Testis (tissue), 5 donors: ENCODE measurements at places on chromosomes 11 and 22. TPM values are rescaled to one million over a fixed set of nuclear protein-coding genes. Genes with fewer than 3 reads are reported as not detected.

SERPING1 gene
- total RNA-seq: 53.6 TPM

DNA sequence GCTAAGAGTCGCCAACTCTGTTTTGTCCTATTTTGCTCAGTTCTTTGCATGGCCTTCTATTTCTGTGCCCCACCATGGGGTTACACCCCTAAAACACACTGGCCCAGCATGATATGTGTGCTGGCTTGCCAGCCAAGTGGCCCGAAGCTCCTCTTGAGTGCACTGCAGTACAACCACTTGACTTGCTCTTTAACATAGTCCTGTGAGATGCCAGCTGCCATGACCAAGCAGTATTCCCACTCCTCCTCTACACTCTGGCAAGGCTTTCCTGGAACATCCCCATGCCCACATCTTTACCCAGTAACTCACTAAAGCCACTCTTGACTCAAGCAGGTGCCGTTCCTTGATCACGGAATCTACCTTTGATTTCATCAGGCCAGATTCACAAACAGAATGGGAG, 102.9 kb upstream of the GAL start:
- no peak for DNase-seq

GRCh38 chr22:49587987-49588386, 239.7 kb downstream of the BRD1 start:
- no peak for DNase-seq

DNA sequence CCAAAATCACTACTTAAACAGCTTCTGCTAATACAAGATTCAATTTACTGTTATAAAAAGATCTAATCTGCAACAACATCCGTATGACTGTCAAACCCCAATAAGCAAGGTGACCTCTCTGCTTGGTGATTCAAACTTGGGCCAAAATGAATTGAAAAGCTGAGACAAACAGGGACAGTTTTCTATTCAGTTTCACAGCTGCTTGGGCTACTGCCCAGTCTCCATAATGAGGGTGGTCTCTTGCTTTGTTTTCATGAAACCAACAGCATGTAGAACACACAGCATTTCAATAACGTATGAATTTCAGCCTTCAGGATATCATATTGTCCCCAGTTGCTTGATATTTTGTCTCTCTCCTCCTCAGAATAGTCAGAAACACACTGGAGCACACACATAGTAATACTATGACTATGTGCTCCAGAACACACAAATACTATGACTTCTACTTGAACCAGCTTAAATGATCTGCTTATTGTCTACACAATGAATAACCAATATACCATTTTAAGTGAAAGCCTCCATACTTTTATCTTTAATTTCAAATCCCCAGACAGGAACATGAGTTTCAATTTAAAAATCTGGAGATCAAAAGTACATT, 285.0 kb downstream of the TTC28 start:
- no peak for DNase-seq

SORL1 gene
- 21.8 TPM for total RNA-seq

DNA sequence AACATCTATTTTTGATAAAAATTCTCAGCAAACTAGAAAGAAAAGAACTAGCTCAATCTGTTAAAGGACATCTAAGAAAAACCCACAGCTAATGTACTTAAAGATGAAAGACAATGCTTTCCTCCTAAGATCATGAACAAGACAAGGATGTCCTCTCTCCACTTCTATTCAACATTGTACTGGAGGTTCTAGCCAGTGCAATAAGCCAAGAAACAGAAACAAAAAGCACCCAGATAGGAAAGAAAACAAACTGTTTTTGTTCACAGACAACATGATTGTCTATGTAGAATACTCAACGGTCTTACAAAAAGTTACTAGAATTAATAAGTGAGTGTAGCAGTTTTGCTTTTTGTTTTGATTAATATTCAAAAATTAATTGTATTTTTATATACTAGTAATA, 7.8 kb downstream of the CD3D start:
- no peak for DNase-seq

GRCh38 chr11:103433386-103434072, 324.3 kb downstream of the DYNC2H1 start:
- no peak for DNase-seq

DNA sequence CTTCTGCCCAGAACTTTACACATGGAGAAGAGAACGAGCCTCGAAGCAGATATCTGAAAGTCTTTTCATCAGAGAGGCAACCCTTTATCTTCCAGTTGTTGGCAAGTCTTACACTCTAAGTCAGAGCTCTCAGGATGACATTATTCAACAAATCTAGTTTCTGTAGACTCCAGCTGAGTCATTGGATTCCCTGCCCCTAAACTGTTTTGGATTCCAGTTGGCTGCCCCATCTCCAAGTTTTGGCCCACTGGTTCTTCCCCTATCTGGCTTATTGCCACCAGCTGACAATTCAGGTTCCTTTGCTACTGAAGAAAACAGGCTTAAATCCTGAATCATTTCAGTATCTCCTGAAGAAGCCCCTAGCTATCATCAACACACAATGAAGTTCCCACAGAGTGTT, 14.2 kb downstream of the SAAL1 start:
- no peak for DNase-seq

DNA sequence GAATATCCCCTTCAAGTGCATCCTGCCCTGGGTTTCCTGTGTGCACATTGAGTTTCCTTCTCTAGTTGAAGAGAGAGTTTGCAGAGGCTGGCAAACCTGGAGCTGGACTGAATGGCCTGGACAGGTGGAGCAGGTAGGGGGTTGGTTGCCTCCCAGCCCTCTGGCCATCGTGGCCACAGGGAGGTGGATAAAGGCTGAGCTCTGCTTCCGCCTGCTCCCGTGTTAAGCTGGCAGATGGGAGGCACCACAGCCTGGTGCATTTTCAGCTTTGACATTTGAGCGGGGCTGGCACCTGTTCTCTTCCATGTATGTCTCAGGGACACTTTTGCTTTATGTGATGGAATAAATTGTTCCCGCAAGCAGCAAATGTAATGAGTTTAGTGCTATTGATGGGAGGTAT, 11.1 kb downstream of the MICAL2 start:
- DNase-seq: no peak

GP1BB gene
- 65.1 TPM for total RNA-seq

DNA sequence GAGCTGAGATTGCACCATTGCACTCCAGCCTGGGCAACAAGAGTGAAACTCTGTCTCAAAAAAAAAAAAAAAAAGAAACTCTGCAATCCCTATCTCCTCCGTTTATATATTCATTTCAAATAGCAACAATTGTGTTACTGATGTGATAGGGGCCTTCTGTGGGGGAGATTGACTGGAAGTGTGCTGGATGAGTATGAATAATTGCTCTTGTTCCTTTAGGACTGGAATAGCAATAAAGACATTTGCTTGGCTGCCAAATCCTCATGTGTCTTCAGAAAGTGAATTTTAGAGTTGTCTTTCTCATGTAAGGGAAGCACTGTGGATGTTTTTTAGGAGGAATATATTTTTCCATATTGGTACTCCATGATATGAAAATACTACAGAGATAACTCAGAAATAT, 21.1 kb upstream of the ME3 start:
- peak; percentile 75 for DNase-seq

DNA sequence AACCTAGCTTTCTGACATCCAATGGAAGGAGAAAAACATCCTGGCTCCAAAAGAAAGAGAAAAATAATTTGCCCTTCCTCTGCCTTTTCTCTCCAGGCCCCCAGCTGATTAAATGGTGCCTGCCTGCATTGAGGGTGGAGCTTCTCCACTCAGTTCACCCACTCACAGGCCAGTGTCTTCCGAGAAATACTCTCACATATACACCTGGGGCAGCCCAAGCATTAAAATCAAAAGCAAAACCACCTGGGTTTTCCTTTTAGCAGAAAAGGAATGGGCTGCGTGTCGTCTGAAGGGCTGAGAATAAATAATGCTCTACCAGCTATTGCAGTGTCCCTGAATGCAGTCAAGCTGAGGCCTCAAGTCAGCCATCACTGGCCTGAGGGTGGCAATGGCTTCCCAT, 1143.8 kb upstream of the TENM4 start:
- no peak for DNase-seq

DNA sequence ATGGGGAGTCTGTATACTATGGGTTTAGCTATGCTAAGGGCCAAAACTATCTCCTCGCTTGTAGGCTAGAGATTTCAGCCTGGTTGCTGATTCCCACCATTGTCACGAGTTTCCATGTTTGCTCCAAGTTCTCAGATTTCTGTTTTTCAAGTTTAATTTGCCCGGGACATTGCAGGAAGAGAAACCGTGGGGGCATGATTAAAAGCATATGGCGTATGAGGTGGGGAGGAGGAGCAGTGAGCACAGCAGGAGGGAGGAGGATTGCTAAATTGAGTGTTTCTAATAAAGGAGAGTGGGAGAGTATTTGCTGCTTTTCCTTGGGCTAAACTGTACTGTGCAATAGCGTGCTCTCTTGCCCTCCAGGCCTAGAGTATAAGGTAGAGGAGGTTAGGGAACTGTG, 558.4 kb downstream of the METTL15 start:
- DNase-seq: no peak

GRCh38 chr11:111355956-111356659, 23.0 kb downstream of the POU2AF1 start:
- DNase-seq: no peak

GRCh38 chr11:21948876-21949275, 244.0 kb upstream of the ANO5 start:
- no peak for DNase-seq

PGGHG gene
- 26.5 TPM for total RNA-seq

KRTAP5-11 gene
- not detected for total RNA-seq

OR52H1 gene
- 1.4 TPM for total RNA-seq

TMEM132A gene
- 21.7 TPM for total RNA-seq

FBXO3 gene
- 39.3 TPM for total RNA-seq
